Activated gamma-delta T cell (primary cell): ENCODE measurements at places on chromosomes 3 and 15.

DNA sequence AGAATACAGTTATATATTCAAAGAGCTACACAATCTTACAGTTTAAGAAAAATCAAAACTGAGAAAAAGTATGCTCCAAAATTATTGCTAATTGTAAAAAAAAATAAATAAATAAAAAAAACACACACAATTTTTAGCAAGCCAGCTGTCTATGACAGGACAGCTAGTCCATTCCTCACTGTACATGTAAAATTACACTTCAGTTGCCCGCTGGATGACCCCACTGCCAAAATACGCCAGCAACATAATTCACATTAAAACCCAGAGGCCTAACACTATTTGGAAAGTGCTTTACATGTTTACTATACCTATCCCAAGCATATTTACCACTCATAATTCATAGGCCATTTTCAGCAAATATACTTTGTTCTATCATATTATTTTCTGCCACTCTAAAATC is 5.8 kb downstream of the MYO9A start:
- no peak for DNase-seq

DNA sequence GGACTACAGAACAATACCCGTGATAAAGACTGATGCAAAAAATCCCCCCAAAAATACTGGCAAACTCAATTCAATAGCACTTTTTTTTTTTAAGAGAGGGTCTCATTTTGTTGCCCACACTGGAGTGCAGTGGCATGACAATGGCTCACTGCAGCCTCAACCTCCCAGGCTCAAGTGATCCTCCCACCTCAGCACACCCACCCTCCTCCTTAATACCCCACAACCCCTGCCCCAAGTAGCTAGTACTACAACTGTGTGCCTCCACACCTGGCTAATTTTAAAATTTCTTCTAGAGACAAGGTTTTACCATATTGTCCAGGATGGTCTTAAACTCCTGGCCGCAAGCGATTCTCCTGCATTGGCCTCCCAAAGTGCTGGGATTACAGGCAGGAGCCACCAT is 11.4 kb downstream of the TOP2B start:
- DNase-seq = no peak

DNA sequence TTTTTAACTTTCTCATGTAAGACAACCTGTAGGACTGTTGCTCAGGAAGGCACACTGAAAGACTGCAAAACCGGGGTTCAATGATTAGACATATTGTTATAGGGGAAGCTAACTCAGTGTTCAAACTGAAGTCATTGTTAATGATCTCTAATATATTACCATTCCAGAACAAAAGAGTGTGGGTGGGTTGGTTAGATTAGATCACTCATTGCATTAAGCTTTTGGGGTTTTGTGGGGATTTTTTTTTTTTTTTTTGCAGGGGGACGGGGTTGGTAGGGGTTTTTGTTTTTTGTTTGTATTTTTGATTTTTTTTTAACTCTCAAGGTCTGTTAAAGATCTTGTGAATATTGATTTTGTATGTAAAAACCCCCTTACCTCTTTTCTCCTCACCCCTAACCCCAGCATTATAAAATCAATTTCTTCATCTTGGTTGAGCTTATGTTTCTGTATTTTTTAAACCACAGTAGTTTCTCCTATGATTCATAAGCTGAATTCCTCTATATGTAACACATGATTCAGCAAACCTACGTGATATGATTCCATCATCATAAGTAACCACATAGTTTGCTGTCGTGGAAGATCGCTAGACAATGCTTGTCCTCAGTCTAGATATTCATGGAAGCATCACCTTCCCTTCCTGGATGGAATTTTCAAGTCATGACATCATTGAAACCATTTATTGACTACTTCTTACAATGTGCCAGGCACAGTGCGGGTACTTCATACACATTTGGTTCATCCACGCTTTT is 544.1 kb upstream of the MDFIC2 start:
- no peak for DNase-seq

DNA sequence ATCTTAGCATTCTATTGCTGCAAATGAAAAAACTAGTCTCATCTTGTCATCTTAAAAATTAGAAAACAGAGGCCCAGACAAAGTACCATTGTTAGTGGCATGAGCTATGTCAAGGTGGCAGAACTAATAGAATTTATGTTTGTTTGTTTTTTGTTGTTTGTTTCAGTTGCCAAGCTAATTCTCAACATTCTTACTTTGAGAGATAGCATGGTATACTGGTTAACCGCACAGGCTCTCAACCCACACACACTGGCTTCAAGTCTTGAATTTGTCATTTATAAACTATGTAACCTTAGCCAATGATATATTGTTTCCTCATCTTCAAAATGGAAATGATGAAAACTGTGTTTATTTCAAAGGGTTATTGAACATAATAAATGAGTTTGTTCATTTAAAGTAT is 367.6 kb upstream of the PLSCR5 start:
- DNase-seq = no peak

DNA sequence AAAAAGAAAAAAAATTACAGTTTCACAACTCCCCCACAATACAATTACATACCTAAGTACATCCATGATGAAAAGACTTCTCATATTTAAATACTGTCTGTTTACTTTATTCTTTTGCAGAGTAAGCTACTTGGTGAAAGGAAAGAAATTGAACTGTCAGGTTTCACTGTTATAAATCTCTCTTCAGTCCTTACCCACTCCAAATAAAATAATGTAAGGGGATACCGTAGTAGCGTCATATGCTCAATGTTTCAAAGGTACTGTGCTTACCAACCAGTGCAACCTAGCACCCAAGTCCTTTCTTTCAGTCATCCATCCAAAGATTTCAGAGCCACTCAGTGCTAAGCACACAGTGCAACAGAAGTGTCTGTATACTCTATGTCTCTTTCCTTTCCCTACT is 13.4 kb downstream of the GSK3B start:
- no peak for DNase-seq

GRCh38 chr15:86756688-86757087 is 677.0 kb downstream of the AGBL1 start:
- DNase-seq = no peak

GRCh38 chr3:55546866-55547669 is 60.0 kb upstream of the WNT5A start:
- DNase-seq = no peak

- DNase-seq = no peak
These were observed 289.4 kb upstream of the IGF1R start for GRCh38 chr15:98358971-98359370.

DNA sequence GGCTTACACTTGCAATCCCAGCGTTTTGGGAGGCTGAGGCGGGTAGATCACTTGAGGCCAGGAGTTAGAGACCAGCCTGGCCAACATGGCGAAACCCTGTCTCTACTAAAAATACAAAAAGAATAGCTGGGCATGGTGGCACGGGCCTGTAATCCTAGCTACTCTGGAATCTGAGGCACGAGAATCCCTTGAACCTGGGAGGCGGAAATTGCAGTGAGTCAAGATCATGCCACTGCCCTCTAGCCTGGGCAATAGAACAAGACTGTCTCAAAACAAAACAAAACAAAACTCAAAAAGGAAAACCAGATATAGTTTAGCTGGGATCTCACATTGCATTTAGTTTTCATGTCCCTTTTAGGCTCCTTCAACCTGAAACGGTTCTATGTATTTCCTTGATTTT is 2.9 kb upstream of the USP50 start:
- no peak for DNase-seq

GRCh38 chr15:29135702-29136646 is 133.6 kb downstream of the NSMCE3 start:
- DNase-seq = no peak

- DNase-seq = no peak
These were observed 220.7 kb downstream of the FHIT start for GRCh38 chr3:61030469-61031035.

DNA sequence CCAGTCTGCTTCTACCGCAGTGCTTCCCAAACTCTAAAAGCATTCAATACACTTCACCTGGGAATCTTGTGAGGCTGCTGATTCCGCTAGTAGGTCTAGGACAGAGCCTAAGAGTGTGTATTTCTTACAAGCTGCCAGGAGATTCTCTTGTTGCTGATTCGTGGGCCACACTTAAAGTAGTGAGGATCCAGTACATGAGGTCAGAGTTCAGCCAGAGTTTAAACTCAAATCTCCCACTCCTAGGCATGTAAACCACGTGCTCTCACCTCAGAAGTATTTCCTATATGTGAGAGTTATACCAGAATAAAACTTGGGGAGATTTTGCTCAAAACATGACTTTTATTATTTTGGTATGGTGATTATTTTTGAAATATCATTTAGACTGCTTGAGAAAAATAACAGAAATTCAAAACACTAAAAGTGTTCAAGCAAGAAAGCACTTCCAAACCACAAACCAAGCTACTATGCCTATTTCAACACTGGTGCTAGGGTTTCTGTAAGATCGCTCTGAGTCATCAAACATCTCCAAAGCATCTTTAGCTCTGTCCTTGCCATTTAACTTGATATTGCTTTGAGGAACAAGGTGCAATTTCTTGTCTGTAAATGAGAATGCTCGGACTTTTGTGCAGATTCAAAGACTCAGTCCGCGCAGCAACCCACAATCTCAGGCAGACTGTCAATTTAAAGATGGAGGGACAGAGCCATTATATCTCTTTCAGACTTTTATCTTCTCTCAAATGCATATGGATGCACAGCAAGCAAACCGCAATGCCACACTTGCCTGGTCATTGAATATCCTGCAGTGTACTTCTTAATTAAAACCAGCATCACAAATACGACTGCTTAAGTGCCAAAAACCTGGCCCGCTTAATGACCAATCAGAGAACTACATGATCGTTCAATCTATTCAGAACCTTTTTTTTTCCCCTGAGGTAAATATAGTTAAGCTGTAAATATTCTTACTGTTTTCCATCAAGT is 59.8 kb downstream of the AGTR1 start:
- no peak for DNase-seq

DNA sequence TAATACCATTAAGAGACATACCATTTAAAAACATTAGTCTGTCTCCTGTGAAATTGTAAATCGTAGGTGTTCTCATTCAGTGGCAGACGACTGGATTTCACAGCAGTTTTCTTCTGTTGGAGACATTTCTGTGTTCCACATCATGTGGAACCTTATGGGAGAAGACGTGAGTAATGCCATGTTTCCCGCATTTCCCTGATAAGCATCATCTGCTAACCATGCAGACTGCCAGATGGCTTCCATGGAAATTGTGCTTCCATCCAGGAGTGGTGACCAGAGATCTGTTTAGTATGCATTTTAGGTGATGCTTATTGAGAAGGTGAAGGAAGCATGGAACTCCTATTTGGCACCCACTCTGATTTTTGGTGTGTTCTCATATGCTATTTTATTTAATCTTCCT is 28.4 kb upstream of the ST3GAL6 start:
- no peak for DNase-seq

- no peak for DNase-seq
These were observed 333.7 kb upstream of the PROK2 start for GRCh38 chr3:72118628-72119027.

- DNase-seq = no peak
These were observed 36.5 kb upstream of the RAB11A start for GRCh38 chr15:65832549-65833364.

DNA sequence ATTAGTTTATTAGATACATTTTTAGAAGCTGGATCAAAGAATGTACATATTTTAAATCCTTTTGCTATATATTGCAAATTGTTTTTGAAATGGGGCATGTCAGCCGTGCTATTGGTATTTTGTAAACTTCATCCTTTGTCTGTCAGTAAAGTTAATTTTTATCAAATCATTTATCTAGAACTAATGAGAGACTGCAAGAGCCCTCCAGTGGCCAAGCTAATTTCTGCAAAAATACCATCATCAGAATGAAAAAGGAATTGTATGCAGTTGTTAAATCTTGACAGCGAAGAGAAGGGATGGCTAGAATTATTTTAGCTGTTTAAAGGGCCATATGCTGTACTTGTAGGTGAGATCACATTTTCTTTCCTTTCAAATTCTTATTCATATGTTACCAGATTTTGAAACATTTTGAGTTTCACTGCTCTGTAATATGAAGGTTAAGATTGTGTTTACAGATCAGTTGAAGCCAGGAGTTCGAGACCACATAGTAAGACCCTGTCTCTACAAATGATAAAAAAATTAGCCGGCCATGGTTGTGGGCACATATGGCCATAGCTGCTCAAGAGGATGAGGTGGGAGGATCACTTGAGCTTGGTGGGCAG is 8.1 kb upstream of the CLDN11 start:
- no peak for DNase-seq

DNA sequence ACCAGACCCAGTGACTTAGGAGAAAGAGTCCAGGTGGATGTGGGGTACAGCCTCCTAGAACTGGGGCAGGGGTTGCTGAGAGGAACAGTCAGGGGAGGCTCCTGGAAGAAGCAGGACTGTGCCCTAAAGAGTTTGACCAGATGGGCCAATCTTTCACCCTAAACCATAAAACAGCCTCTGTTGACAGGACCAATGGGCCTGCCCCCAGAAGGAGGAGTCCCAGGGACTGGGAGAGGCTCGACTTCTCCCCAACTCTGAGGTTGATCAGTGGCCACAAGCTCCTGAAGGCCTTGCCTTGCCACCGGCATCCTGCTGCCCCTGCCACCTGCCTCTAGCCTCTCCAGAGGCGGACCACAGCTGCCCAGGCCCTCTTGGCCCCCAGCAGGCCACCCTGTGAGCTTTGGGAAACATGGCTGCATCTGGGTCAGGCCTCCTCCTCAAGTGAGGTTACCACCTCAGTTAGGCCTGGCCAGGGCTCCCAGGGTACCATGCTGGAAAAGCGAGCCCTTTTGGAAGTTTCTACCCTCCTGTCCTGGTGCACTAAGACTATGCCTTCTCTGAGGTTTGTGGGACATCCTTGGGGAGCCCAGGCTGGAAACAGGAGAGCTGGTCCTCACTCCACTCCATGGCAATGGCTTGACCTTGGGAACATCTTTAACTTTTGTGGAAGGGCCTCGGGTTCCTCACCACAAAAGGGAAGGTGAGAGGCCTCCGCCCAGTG is 2.8 kb downstream of the VIPR1 start:
- DNase-seq = no peak

DNA sequence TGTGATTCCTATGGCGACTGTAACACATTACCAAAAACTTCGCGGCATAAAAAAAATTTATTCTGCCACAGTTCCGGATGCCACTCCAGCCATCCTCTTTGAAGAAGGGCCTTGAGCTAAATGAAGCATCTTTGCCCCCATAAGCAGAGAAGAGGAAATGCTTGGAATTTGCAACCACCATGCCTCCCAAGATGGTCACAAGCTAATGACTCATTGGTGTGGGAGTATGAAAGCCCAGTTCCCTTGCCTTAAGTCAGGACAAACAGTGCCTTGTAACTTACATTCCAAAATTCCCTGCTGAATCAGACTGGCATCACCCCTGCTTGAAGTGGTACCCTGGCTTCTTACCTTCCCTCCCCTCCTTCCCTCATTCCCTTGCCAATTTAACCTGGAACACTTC is 1077.4 kb downstream of the EPHA3 start:
- no peak for DNase-seq

GRCh38 chr15:94125156-94125555 is 106.2 kb upstream of the MCTP2 start:
- DNase-seq = no peak
